LHCN-M2 (cell line): ENCODE measurements at places on chromosomes 16 and 17. TPM values are rescaled to one million over a fixed set of nuclear protein-coding genes. Genes with fewer than 3 reads are reported as not detected.

IRF8 gene
- total RNA-seq, result not detected in 2 replicates

CD79B gene
- total RNA-seq, result not detected in 2 replicates

NPTX1 gene
- total RNA-seq, result 0.45 and 0.80 TPM in 2 replicates

EVPLL gene
- not detected in 2 replicates for total RNA-seq

MRM1 gene
- 10.8 and 11.2 TPM in 2 replicates for total RNA-seq

GPR179 gene
- total RNA-seq, result under 0.01 TPM in 1 of 2 replicates, not detected in the other

PPL gene
- 0.13 and 0.86 TPM in 2 replicates for total RNA-seq

USP43 gene
- not detected in 2 replicates for total RNA-seq

OTOP2 gene
- not detected in 2 replicates for total RNA-seq

TMEM220 gene
- total RNA-seq, result 2.4 and 4.8 TPM in 2 replicates

GPR142 gene
- total RNA-seq, result not detected in 2 replicates

GPRC5B gene
- 7.2 and 9.5 TPM in 2 replicates for total RNA-seq

LITAFD gene
- not detected in 2 replicates for total RNA-seq
